Common myeloid progenitor, CD34-positive (primary cell): ENCODE measurements at places on chromosomes 3 and 15.

- DNase-seq = peak; percentile 65
Observed at GRCh38 chr15:91302588-91303439, 202.8 kb downstream of the SV2B start.

- DNase-seq = no peak
Observed at GRCh38 chr3:188239577-188239976, 85.6 kb downstream of the LPP start.

GRCh38 chr15:27870320-27870719 lies 228.8 kb downstream of the OCA2 start:
- DNase-seq = no peak

DNA sequence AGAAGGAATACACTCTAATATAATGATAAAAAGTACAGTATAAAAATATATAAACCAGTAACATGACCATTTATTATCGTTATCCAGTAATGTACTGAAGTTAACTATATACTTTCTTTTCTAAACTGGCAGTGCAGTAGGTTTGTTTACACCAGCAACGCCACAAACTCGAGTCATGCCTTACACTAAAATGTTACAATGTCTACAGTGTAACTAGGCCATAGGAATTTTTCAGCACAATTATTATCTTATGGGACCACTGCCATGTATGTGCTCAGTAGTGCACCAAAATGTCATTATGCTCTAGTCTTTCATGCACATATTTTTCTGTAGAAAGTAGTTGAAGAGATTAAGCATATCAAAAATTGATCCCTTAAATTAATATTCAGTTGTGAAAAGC lies 609.8 kb upstream of the BCHE start:
- no peak for DNase-seq

- peak; percentile 99 for DNase-seq
Observed at GRCh38 chr3:19811689-19812088, 122.3 kb downstream of the EFHB start.

GRCh38 chr15:100878648-100879047 lies 983 bp upstream of the ALDH1A3 start:
- no peak for DNase-seq

- DNase-seq = peak; percentile 45
Observed at GRCh38 chr3:69058180-69058946, 6.2 kb upstream of the TMF1 start.

- no peak for DNase-seq
Observed at GRCh38 chr3:111901637-111902036, 42.6 kb downstream of the PHLDB2 start.
